Articular chondrocyte of knee joint (primary cell): ENCODE measurements at places on chromosomes 3 and 15. TPM values are rescaled to one million over a fixed set of nuclear protein-coding genes. Genes with fewer than 3 reads are reported as not detected.

The MFGE8 gene
- total RNA-seq = 313 and 385 TPM in 2 replicates

The ITGA11 gene
- 249 and 306 TPM in 2 replicates for total RNA-seq

The LIPC gene
- 1.8 and 4.1 TPM in 2 replicates for total RNA-seq

The STARD5 gene
- 3.8 and 6.4 TPM in 2 replicates for total RNA-seq

The DPPA2 gene
- total RNA-seq = not detected in 2 replicates

The CDHR4 gene
- total RNA-seq = 0.13 TPM in 1 of 2 replicates, not detected in the other

The CHRNA7 gene
- 0.22 and 0.65 TPM in 2 replicates for total RNA-seq

The LMLN gene
- 8.9 and 13.3 TPM in 2 replicates for total RNA-seq

The ST3GAL6 gene
- total RNA-seq = 1.3 and 3.9 TPM in 2 replicates

The KLHL40 gene
- total RNA-seq = not detected in 2 replicates

The PLA2G4D gene
- total RNA-seq = not detected in 2 replicates

The KIF7 gene
- total RNA-seq = 21.9 and 22.0 TPM in 2 replicates

The CD86 gene
- total RNA-seq = not detected in 2 replicates

The MCTP2 gene
- 27.0 and 28.1 TPM in 2 replicates for total RNA-seq

The CFAP161 gene
- 0.26 and 0.54 TPM in 2 replicates for total RNA-seq

The PPP2R3A gene
- 32.2 and 33.5 TPM in 2 replicates for total RNA-seq

The GRAMD1C gene
- 2.2 and 5.8 TPM in 2 replicates for total RNA-seq

The TGM5 gene
- total RNA-seq = 0.22 and 0.78 TPM in 2 replicates

The MRPL47 gene
- total RNA-seq = 40.8 and 45.2 TPM in 2 replicates

The TBL1XR1 gene
- total RNA-seq = 481 and 541 TPM in 2 replicates

The FAM107A gene
- total RNA-seq = 0.11 and 0.13 TPM in 2 replicates

The SV2B gene
- total RNA-seq = under 0.01 TPM in 1 of 2 replicates, not detected in the other

The CCR8 gene
- not detected in 2 replicates for total RNA-seq
